CD4-positive, alpha-beta memory T cell (primary cell): ENCODE measurements at places on chromosomes 1 and 21. TPM values are rescaled to one million over a fixed set of nuclear protein-coding genes. Genes with fewer than 3 reads are reported as not detected.
A peak's percentile ranks its signal among the peaks of the same experiment; 100 is the strongest.

GRCh38 chr1:189983166-189983890, 494.3 kb downstream of the BRINP3 start:
- no peak for DNase-seq
- no peak overlapping the region for H3K27ac ChIP-seq
- no peak overlapping the region for H3K4me3 ChIP-seq
- H3K27me3 ChIP-seq: no peaks in the 10 kb centered on the region

DNA sequence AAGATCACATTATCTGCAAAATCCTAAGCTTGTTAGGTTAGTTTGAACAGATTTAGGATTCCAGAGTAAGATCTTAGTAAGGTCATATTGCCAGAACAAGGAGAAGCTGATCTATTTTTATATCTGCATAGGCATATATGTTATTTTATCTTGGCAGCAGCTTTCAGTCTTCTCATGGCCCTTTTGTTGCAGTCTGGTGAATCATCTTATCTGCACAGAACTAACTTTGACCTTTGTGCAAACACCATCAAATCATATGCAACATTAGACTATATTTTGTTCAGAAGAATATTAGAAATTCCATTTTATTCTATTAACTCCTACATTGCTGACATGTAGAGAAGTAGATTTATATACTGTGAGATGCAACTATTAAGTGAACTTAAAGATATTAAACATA, 107.3 kb downstream of the CLEC20A start:
- no peak overlapping the region for H3K27ac ChIP-seq
- no peaks in the 10 kb centered on the region for H3K4me1 ChIP-seq
- H3K4me3 ChIP-seq: no peak overlapping the region

GRCh38 chr1:156767879-156768604, 707 bp downstream of the PRCC start:
- H3K27ac ChIP-seq: peak overlapping the region; percentile 98
- peaks cover 9% of the 10 kb centered on the region for H3K36me3 ChIP-seq
- peak overlapping the region; percentile 98 for H3K4me3 ChIP-seq
- no peaks in the 10 kb centered on the region for H3K27me3 ChIP-seq
- peaks cover 55% of the 10 kb centered on the region for H3K4me1 ChIP-seq
- DNase-seq: peak; percentile 28

DNA sequence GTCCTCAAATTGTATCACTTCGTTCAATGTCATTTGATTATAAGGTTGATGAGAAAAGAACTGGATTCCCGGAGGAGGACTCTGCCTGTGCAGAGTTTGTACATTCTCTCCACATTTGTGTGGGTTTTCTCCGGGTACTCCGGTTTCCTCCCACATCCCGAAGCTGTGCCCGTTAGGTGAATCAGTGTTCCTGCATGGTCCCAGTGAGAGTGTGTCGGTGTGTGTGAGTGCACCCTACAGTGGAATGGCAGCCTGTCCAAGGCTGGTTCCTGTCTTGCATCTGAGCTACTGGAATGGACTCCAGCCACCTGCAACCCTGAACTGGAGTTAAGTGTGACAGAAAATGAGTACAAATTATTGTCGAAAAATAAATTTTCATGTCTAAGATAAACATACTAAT, 92.2 kb upstream of the KCTD3 start:
- H3K4me1 ChIP-seq: no peaks in the 10 kb centered on the region
- H3K27ac ChIP-seq: no peak overlapping the region
- no peaks in the 10 kb centered on the region for H3K27me3 ChIP-seq
- no peaks in the 10 kb centered on the region for H3K36me3 ChIP-seq

GRCh38 chr1:228022571-228023293, 15.9 kb downstream of the WNT3A start:
- H3K36me3 ChIP-seq: no peaks in the 10 kb centered on the region
- no peak overlapping the region for H3K4me3 ChIP-seq
- H3K27me3 ChIP-seq: no peaks in the 10 kb centered on the region
- no peak overlapping the region for H3K27ac ChIP-seq
- no peaks in the 10 kb centered on the region for H3K4me1 ChIP-seq

DNA sequence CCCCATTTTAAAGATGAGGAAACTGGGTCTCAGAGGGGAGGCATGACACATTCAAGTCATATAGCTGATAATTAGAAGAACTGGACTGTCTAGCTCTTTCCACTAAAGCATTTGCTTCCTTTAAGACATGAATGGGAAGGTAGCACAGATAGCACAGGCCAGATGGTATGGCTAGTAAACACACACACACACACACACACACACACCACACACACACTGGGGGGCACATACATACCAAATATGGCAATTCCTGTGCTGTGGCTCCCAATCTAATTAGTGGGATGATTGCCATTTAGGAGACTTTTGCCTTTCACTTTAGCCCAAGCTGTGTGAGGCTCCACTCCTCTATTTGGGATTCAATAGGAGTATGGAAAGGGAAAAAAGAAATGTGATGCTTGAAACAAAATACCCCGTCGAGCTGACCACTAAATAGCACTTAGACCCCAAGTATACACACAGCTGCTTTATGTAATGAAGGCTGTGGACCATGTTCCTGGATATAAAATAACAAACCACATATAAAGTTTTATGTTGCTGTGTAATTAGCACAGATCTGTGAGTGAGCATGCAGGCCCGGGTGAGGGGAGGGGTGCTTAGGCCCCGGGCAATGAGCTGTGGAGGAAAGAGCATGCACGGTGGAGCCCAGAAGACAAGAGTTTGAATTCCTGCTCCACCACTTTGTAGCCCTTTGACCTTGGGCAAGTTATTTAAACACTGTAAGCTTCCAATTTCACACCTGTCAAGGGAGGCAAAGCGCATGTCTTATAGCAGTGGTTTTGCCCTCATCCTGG, 6.8 kb upstream of the TRABD2B start:
- no peaks in the 10 kb centered on the region for H3K4me1 ChIP-seq
- DNase-seq: no peak
- H3K27me3 ChIP-seq: no peaks in the 10 kb centered on the region

- H3K36me3 ChIP-seq: no peaks in the 10 kb centered on the region
- H3K27me3 ChIP-seq: no peaks in the 10 kb centered on the region
- no peaks in the 10 kb centered on the region for H3K4me1 ChIP-seq
- no peak overlapping the region for H3K27ac ChIP-seq
- H3K4me3 ChIP-seq: no peak overlapping the region
Observed at GRCh38 chr1:94110946-94111740, 9.8 kb downstream of the ABCA4 start.

- no peaks in the 10 kb centered on the region for H3K36me3 ChIP-seq
- H3K27ac ChIP-seq: no peak overlapping the region
- no peak overlapping the region for H3K4me3 ChIP-seq
- DNase-seq: no peak
- no peaks in the 10 kb centered on the region for H3K4me1 ChIP-seq
- no peaks in the 10 kb centered on the region for H3K27me3 ChIP-seq
Observed at GRCh38 chr1:221234791-221235190, 355.5 kb downstream of the HLX start.

DNA sequence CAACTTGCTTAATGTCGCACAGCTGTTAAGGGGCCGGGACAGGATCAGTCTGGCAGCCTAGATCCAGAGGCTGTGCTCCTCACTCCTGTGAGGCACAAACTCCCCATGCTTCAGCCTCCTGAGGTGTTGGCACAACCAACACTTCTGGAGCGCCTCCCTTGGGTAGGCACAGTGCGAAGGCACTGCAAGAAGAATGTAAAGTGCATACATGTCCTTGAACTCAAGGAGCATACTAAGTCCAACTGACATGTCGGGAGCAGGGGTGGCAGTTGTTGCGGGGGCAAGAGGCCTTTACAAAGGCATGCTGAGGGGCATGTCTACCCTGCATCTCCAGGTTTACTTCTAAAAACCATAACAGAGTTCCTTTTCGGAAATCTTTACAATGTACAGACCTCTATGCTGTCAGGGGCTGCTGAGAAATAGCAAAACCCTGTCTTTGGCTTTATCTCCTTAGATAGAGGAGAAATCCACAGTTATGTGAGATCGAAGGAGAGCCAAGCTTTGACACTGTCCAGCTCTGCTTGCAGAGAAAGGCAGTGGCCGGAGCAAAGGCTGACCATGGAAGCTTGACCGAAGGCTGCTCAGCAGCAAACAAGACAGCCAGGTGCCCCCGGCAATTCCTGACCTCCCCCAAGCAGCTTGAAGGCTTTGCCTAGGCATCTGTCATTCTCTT, 93.9 kb downstream of the CDC7 start:
- no peak overlapping the region for H3K27ac ChIP-seq
- peaks cover 22% of the 10 kb centered on the region for H3K4me1 ChIP-seq
- no peak for DNase-seq
- no peaks in the 10 kb centered on the region for H3K27me3 ChIP-seq
- no peak overlapping the region for H3K4me3 ChIP-seq
- H3K36me3 ChIP-seq: no peaks in the 10 kb centered on the region

GRCh38 chr1:215878128-215878527, 311.0 kb downstream of the KCTD3 start:
- H3K27me3 ChIP-seq: no peaks in the 10 kb centered on the region
- no peak overlapping the region for H3K4me3 ChIP-seq
- H3K36me3 ChIP-seq: no peaks in the 10 kb centered on the region
- no peaks in the 10 kb centered on the region for H3K4me1 ChIP-seq

DNA sequence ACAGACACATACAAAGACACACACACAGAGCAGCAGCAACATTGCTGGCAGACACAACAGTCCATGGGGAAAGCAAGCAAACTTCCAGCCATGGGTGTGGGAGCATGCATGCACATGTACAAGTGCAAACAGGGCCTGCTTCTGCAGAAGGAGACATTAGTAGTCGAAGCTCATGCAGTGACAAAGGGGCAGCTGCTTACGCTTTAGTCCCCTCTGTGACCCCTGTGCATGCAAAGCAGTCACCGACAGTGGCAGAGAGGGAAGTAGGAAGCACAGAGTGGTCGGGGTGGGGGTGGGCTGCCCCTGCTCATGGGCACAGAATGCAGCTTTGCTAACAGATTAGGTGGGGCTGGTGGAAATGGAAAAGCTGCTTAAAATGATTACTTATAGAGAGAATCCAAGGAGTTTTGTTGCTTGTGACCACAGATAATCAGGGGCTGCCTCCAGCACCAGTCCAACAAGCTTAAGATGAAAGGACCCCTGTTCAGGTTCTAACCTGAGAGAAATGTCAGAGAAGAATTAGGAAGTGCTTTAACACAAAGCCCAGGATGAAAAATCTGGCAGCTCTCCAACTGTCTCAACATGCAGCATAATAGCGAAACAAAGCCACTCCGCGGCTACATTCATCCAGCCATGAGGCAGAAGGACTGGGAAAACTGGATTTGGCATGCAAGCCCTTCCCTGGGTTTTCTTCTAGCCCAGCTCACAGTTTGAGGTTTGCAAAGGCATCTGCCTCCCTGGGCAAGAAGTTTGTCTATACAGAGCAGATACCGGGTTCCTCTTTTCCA, 378.9 kb downstream of the KCNH1 start:
- no peaks in the 10 kb centered on the region for H3K36me3 ChIP-seq
- no peak overlapping the region for H3K27ac ChIP-seq
- H3K4me3 ChIP-seq: no peak overlapping the region
- DNase-seq: no peak
- H3K27me3 ChIP-seq: no peaks in the 10 kb centered on the region

- no peaks in the 10 kb centered on the region for H3K36me3 ChIP-seq
- H3K27me3 ChIP-seq: no peaks in the 10 kb centered on the region
- no peak overlapping the region for H3K27ac ChIP-seq
- no peak for DNase-seq
- no peak overlapping the region for H3K4me3 ChIP-seq
Observed at GRCh38 chr1:9143250-9143649, 14.3 kb upstream of the GPR157 start.

DNA sequence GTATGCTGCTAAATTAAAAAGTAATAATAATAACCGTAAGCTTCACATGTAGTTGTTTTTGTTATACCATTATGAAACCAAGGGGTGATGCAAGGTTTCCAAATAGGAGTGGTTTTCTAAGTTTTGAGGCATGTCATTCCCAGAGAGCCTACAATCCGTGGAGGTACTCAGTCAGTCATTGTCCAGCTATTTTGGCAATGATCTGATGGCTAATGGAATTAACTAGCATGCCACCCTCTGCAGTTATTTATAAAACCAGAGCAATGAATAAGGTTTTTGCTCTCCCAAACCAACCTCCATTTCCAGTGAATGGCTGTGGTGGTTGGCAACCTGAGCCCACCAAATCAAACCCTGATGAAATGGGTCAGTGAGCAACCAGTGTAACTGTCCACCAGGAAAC, 106.4 kb downstream of the TBX15 start:
- DNase-seq: no peak
- H3K4me1 ChIP-seq: no peaks in the 10 kb centered on the region
- no peaks in the 10 kb centered on the region for H3K36me3 ChIP-seq
- H3K27ac ChIP-seq: no peak overlapping the region
- no peak overlapping the region for H3K4me3 ChIP-seq
- no peaks in the 10 kb centered on the region for H3K27me3 ChIP-seq

- no peaks in the 10 kb centered on the region for H3K27me3 ChIP-seq
- no peak for DNase-seq
- H3K4me1 ChIP-seq: no peaks in the 10 kb centered on the region
- no peaks in the 10 kb centered on the region for H3K36me3 ChIP-seq
- H3K27ac ChIP-seq: no peak overlapping the region
Observed at GRCh38 chr1:5811419-5811818, 180.8 kb downstream of the NPHP4 start.

- H3K27ac ChIP-seq: no peak overlapping the region
- no peaks in the 10 kb centered on the region for H3K4me1 ChIP-seq
- H3K27me3 ChIP-seq: no peaks in the 10 kb centered on the region
- DNase-seq: no peak
- H3K4me3 ChIP-seq: no peak overlapping the region
- H3K36me3 ChIP-seq: no peaks in the 10 kb centered on the region
Observed at GRCh38 chr21:17387030-17387617, 125.7 kb upstream of the CXADR start.

DNA sequence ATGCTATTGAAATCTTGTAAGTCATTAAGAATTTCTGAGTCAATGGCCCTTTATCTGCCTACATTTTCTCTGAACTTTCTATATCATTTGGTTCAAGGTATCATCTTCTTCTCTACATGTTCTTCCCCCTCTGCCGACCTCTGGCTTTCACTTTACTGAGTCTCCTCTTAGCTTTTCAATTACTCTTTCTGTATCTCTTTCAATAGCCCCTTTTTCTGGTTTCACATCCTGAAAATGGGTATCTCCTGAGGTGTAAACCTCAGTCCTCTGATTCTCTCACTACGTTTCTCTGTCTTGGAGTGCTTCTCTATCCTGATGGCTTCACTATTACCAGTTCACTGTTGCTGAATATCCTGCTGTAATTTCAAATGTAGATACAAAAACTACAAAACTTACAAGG, 98.9 kb downstream of the LYST start:
- H3K27me3 ChIP-seq: no peaks in the 10 kb centered on the region
- H3K4me1 ChIP-seq: no peaks in the 10 kb centered on the region
- no peak overlapping the region for H3K4me3 ChIP-seq
- no peaks in the 10 kb centered on the region for H3K36me3 ChIP-seq
- DNase-seq: no peak
- no peak overlapping the region for H3K27ac ChIP-seq

GRCh38 chr1:53946252-53947171, at the start of gene LRRC42:
Gene LRRC42, plus strand, starts transcription at chr1:53946350. Its CDS starts 5,650 bp downstream, at chr1:53952000.
- DNase-seq: no peak
- peaks cover 44% of the 10 kb centered on the region for H3K4me1 ChIP-seq
- H3K4me3 ChIP-seq: peak within 1 kb of the TSS; percentile 87
- H3K27ac ChIP-seq: peak within 1 kb of the TSS; percentile 82

OPTC gene
- total RNA-seq: not detected

C1orf53 gene
- total RNA-seq: not detected

TOR3A gene
- total RNA-seq: 27.3 TPM

HES3 gene
- not detected for total RNA-seq

PHTF1 gene
- 9.8 TPM for total RNA-seq

AVPR1B gene
- total RNA-seq: not detected

CELA3A gene
- total RNA-seq: not detected

GJA8 gene
- total RNA-seq: not detected

FAM20B gene
- 31.9 TPM for total RNA-seq

RHD gene
- total RNA-seq: 0.15 TPM

DNAJB4 gene
- 18.3 TPM for total RNA-seq

ADAR gene
- 247 TPM for total RNA-seq
